ENCODE measurements at places on chromosomes 6 and 20.

- no peak for DNase-seq
Measured at GRCh38 chr6:109877028-109878004, 100.8 kb upstream of the GPR6 start.

- no peak for DNase-seq
Measured at GRCh38 chr20:19706463-19706862, 51.6 kb upstream of the RIN2 start.

DNA sequence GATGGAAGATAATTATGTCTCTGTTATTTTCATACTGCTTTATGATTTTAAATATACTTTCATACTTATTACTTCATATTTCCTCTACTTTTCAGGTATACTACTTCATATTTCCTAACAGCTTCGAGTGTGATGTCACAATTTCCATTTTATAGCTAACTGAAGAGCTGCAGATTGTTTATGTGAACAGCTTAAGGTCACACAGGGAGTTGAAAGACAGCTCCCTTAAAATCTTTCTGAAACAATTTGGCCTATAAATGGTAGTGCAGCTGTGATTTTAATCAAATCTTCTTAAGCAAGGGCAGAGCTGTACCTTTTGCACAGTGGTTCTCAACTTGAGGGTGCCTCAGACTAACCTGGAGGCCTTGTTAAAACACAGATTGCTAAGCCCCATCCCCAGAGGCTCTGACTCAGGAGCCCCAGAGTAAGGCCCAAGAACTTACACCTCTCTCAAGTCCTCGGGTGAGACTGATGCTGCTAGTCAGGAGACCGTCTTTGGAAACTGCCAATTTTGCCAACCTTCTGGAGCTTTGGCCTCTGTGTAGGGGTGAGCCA lies 347.0 kb upstream of the HSF2 start:
- DNase-seq, result no peak

GRCh38 chr20:15146948-15147347 lies 809.5 kb upstream of the FLRT3 start:
- DNase-seq, result no peak

DNA sequence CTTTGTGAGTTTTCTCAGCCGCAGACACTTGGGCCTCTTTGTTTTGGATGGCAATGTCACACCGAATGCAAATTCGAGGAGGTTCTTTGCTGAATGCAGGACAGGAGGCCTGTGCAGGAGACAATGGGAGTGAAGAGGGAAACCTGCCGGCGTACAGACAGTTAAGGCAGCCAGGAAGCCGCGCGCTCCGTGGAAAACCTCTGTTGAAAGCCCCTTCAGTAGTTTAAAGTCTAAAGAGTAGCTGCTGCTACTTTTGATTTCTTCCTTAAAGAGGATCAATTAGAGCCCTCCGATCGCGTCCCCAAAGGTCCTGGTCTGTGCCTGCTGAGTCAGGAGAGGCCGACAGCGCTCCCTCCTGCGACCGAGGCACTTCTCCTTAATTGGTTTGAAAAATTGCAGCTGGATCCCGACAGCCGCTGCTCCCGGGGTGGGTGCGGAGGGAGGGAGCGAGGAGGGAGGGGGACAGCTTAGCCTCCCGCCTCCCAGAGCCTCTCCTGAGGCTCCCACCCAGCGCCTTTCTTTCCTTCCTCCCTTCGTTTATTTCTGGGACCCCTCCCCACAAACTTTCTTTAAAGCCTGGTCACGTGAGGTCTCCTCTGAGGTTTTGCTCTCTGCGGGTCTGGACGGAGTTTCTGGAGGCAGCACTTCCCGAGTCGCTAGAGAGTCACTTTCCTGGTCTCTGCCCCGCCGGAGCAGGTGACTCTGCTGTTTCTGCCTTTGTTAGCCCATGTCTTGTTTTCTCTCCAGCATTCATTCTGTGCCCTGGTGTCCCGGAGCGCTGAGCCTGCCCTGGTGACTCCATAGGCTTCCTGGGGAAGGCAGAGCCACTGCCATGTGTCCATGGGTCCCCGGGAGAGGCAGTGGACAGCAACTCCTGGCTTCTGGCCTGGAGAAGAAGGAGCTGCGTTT lies 22.3 kb upstream of the RPP40 start:
- no peak for DNase-seq

GRCh38 chr20:7637184-7637583 lies 303.1 kb downstream of the HAO1 start:
- no peak for DNase-seq

- DNase-seq, result no peak
Measured at GRCh38 chr6:69796073-69796641, 653 bp downstream of the LMBRD1 start.

DNA sequence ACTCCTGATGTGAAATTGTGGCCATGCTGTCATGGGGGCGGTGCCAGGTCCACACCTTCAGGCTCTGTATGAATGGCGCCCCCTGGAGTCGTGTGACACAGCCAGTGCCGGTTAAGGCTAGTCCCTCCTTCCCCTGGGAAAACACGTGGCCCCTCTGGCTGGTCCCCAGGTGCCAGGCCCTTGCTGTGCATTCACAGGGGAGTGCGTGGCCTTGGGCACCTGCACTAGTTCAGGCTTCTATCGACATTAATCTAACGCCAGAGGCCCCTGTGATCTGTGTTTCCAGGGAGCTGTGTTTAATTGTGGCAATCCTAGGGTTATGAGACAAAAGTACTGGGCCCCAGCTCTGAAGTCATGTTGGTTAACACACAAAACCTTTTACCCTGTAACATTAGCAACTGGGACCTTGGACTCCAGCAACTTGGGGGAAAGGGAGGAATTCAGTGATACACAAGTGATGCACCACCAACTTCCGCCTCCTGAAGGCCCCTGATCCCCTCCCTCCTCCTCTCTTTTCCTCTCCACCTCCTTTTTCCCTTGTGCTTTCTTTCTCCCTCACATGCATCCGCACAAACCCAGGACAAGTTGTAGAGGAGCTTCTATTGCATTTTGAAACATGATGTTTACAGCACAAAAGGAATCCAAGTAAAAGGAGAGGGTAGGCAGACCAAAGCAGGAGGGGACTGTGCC lies 74.0 kb downstream of the SSR1 start:
- DNase-seq, result peak; percentile 61

DNA sequence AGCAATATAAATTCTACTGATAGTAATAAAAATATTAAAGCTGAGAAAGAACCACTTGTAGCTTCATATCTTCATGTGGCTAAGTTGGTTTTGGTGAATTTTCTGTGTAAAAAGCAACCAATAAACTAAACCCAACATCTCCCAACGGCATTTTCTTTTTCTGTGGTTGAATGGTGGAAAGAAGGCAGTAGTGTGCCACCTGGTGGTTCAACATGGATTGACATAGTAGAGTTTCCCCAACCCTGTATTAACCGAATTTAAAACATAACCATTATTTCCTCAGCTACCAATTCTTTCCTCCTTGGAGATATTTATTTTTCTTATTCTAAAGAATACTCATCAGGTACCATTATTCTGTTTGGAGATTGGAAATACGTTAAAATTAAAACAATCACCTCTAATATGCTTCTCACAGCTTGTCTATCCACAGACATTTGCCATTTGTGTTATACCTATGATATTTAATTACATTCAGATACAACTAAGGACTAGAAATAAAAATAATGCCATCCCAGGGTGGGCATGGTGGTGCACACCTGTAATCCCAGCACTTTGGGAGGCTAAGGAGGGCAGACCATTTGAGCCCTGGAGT lies 117.1 kb upstream of the EEF1E1 start:
- DNase-seq, result peak; percentile 48

- no peak for DNase-seq
Measured at GRCh38 chr6:43428874-43429273, 1.5 kb downstream of the ABCC10 start.

GRCh38 chr20:19338960-19339359 lies 126.5 kb downstream of the SLC24A3 start:
- no peak for DNase-seq

GRCh38 chr20:62588458-62589149 lies 53.7 kb upstream of the SLCO4A1 start:
- DNase-seq, result no peak
